Peyer's patch (tissue), 4 donors: ENCODE measurements at places on chromosomes 3 and 15. TPM values are rescaled to one million over a fixed set of nuclear protein-coding genes. Genes with fewer than 3 reads are reported as not detected.

The PLCH1 gene
- total RNA-seq = 19.1 TPM

GRCh38 chr3:19256313-19256712 lies 108.0 kb downstream of the KCNH8 start:
- no peak for DNase-seq

DNA sequence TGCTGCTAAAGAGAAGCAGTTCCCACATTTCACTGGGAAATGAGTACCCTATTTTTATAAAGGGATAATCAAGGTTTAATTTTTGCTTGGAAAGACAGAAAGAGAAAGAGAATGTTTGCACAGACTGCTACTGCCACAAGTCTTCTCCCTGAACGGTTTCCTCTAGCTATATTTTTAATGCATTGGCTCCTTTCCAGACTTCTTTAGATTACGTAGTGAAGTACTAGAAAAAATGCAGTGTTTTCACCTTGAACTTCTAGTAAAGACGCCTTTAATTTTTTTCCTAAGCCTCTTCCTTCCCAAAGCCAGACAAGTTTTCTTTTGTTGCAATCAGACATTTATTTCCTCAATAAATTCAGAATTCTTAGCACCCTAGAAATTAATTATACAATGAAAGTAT lies 248.3 kb upstream of the CCDC54 start:
- DNase-seq = no peak

DNA sequence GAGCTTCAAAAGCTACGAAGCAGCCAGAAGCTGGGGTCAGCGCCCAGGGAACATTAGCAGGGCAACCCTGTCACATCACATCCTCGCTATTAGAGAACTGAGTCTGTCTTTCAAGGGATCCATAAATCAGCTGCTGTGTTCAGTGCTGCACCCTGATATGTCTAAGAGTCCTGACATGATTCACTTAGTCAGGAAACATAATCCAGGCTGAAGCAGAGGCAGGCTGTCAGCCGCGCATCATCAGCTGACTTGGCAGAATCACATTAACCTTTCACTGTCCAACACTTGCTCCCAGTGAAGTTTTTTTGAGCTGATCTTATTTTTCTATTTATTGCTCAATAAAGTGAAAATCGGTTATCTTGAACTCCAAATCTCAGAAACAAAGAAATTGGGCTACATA lies 23.5 kb downstream of the MYH15 start:
- DNase-seq = no peak

GRCh38 chr3:192273001-192273696 lies 454.2 kb downstream of the FGF12 start:
- DNase-seq = no peak

The SAXO2 gene
- not detected for total RNA-seq

The ABHD10 gene
- total RNA-seq = 7.4 TPM

The SYNPR gene
- not detected for total RNA-seq

GRCh38 chr3:18438586-18438985 lies 13.4 kb upstream of the SATB1 start:
- peak; percentile 64 for DNase-seq

DNA sequence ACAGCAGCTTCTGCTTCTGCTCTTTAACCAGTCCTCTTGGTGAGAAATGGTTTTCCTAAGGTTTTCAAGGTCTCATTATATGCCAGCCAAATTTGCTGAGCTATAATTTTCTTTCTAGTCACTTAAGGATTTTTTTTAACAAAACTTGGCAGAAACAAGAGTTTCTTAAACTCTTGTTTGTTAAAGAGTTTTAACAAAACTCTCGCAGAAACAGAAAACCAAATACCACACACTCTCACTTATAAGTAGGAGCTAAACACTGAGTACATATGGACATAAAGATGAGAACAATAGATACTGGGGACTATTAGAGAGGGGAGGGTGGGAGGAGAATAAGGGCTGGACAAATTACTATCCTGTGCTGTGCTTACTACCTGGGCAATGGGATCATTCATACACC lies 908.3 kb downstream of the TUSC7 start:
- DNase-seq = no peak

The FANCD2OS gene
- total RNA-seq = not detected

DNA sequence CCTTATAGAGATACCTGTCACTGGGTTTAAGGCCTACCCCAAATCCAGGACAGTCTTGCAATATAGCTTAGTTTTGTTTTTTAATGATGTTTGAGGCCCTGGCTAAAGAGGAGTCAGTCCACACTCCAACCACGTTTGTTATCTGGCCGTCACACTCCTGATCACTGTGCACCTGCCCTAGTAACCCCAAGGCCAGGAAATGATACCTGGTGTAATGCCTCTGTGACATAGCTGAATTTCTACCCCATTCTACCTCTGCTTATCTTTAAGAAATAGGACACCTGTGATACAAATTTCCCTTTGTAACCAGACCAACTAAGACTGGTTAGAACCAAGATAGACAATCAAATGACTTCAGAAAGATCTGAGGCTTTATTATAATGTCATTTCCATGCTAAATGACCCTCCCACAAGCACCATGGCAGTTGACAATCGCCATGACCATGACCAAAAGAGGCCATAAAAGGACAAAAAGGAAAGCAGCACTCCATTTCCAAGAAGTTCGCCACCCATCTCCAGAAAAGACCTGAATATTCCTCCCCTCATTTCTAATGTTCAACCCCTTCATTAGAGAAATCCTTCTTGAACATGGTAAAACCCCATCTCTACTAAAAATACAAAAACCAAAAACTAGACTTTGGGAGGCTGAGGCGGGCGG lies 4.8 kb upstream of the RTP3 start:
- no peak for DNase-seq

The SLC22A13 gene
- total RNA-seq = 1.4 TPM

The NANOGP8 gene
- total RNA-seq = 1.6 TPM

The SLC9C1 gene
- not detected for total RNA-seq

The TRPM1 gene
- not detected for total RNA-seq

DNA sequence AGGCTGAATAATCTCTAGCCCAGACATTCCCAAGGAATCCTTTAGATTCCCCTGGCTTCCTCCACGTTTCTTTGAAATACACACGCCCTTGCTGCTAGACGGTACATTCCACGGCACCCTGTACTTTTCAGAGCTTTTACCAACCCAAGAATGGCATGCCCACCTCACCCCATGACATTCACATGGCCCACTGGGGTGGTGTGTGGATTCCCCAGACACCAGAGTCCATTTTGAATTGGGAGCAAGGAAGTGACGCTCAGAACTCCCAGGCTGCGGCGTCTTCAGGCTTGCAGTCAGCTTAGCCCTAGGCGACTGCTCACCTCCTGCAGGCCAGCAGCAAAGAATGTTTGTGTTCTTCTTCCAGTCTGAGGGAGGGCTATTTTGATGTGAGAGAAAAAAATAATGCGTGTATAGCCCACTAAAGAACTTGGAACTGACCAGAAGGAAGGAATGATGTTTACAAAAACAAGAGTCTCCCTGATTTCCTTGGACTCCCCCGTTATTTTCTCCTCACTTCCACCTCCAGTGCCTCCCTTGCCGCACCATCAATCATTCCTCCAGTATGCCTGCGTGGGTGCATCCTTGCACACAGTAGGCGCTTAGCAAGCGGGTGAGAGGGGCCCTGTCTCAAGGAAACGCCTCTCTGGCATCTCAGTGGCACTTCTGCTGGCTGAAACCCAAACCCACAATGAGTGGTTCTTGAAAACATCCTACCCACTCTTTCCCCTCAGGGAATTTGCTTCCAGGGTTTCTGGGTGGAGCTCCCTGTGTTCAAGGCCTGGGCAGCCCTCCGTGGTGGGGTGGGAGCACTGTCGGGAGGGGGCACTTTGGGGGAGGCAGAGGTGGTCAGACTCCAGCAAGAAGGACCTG lies 59.9 kb downstream of the SMAD6 start:
- no peak for DNase-seq

DNA sequence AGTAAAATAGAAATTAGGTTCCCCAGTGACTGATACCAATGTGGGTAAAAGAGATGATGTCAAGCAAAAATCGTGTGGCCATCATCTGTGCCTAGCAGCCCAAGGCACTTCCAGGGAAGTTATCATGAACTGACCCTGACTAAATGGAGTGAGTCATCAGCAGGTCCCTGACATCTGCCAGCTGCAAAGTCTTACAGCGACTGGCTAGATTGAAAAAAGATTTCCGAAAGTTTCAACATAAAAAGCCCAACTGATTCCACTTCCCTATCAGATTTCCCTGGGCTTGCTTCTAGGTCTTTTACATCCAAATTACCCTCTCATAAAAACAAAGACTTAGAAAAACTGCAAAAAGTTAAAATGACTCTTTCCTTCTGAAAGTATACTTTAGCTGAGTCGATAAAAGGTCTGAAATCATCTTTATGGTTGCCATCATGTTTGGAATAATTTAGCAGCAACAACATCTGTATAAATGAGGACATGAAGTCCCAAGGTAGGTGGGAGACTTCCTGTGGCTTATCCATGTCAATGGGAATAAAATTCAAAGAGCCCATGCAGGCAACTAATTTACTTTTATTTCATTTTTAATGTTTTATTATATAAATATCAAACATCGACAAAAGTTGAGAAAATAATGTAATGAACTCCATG lies 342.8 kb downstream of the ERC2 start:
- peak; percentile 44 for DNase-seq

DNA sequence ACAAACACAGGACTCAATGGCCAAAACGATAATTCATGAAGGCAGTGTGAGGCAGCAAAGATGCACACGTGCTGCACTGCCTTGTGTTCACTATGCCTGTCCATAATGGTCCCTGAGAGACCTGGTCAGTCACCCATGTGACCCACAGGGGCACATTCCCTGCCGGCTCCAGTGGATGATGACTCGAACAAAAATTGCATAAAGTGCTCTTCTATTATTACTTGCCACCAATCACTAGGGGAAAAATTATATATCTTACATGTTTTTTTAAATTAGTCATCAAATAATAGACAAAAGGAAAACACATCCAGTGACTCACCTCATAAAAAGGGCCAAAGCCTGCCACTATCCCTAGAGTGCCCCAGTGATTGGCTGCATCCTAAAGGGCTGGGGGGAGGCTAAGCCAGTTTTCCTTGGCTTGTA lies 47.5 kb downstream of the UBP1 start:
- no peak for DNase-seq

- no peak for DNase-seq
Measured at GRCh38 chr15:93066224-93066681, 22.8 kb downstream of the RGMA start.

GRCh38 chr15:45904019-45904418 lies 269.2 kb downstream of the SQOR start:
- DNase-seq = no peak

DNA sequence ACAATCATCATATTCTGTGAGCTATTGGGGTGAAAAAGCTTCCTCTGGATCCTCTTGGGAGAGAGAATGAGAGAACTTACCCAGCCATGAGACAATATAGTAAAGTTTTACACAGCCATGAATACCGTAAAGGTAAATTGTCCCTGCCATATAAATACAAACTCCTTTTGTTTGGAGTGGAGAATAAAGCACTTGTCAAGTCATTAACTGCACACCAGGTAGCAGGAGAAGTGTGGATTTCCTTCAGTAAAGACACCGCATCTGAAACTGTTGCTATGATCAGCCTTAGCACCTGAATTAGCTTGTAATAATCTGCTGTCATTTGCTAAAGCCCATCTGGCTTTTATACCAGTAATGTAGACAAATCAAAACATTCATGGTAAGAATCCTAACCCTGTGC lies 336.6 kb upstream of the SLCO3A1 start:
- DNase-seq = no peak
